ENCODE measurements at places on chromosomes 6 and 20.

DNA sequence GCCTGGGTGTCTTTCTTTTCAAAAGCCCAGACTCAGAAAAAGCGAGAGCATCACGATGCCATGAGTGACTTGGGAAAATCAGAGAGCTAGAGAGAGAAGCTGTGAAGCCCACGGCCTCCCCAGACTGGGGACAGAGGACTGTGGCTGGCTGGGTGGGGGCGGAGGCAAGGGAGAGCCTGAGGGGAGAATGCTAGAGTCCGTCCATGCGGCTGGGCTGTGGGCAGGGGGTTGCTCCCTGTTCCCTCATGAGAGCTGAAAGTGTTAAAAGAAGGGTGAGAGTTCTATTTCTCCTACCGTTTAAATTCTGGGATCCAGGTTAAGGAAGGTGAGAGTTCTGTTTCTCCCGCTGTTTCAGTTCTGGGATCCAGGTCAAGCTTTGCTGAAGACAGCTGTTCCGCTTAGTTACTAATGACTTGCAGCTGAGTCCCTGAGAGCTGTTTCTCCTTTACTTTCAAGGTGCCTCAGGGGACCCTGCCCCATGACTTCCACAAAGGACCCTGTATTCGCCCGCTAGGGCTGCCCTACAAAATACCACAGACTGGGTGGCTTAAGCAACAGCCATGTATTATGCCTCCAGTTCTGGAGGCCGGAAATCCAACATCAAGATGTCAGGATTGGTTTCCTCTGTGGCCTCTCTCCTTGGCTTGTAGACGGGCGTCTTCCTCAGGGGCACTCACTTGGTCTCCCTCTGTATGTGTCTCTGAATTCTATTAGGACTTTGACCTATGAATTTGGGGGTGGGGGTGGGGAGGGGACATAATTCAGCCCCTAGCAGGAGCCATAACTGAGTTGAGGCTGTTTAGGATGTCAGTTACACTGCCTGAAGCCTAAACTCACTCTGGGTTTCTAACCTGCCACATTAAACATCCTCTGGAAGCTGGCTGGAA lies 127.0 kb downstream of the PXDC1 start:
- DNase-seq, result no peak

DNA sequence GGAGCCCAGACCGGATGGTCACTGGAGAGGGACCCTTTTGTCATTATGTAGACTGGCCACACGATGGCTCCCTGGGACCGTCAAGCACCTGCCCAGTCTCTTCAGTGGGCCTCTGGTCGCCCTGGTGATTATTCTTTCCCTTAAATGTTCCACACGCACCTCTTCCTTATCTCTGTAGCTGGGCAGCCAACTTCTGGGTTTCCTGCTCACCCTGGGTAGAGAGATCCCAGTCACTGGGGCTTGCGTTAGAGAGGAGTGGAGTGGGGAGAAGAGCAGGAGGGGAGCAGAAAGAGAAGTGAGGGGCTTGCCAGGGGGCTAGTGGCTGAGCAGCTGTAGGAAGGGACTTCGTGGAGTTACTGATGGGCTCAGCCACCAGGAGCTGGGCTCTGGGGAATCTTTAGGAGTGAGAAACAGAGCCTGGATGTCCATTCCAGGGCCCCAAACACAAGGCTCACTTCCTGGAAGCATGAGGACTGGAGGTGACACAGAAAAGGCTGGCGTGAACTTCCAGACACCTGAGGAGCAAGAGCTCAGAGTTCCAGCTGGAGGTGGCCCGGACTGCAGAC lies 150.1 kb downstream of the DHX35 start:
- DNase-seq, result no peak

DNA sequence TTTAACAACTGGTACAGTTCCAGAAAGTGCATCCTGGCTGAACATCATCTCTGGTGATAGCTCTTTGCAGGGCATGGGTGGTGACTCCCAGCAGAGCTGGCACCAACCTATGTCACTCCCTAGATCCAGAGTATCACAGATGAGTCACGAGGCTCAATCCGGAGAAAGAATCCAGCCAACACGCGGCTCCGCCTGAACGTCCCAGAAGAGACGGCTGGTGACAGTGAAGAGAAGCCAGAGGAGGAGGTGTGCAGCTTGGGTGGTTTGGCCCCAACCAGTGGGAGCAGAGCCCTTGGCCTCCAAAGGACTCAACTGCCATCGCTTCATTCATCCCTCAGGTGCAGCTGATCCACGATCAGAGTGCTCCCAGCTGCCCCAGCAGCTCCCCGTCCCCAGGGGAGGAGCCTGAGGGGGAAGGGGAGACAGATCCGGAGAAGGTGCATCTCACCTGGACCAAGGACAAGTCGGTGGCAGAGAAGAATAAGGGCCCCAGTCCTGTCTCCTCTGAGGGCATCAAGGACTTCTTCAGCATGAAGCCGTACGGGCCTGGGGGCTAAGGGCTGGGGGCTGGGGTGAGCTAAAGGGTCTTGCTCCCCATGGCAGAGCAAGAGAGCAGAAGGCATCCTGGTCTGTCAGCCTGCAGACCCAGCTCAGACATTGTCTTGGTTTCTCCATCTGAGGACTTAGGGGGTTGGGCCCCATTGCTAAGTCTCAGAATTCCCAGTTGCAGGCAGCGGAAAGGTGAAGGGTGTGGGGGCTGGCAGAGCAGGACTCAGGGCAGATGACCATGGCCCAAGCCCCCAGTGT lies 27.2 kb downstream of the SLC12A5 start:
- DNase-seq, result no peak

- no peak for DNase-seq
Measured at GRCh38 chr20:24943196-24943595, 5.9 kb upstream of the CST7 start.

DNA sequence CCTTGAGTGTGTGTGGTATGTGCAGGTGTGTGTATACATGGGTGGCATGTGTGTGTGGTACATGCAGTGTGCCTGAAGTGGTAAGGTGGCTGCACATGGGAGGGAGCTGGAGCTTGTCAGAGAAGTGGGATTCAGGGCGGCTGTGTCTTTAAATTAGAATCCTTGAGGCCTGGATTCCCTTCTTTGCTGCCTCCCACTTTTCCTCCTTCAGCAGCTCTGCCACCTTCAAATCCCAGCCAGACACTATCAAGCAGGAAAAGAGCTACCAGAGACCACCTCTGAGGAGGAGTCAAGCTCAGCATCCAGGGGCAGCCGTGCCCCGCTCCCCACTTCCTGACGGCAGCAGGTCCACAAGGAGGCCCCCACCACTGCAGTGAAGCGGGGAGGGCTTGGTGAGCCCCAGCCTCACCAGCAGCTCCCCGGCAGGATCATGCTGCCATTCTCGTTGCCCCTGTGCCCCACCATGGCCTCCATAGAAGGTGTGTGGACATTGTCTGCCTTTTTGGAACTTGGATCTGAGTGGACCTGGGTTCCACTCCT lies 131.0 kb upstream of the MLN start:
- no peak for DNase-seq

DNA sequence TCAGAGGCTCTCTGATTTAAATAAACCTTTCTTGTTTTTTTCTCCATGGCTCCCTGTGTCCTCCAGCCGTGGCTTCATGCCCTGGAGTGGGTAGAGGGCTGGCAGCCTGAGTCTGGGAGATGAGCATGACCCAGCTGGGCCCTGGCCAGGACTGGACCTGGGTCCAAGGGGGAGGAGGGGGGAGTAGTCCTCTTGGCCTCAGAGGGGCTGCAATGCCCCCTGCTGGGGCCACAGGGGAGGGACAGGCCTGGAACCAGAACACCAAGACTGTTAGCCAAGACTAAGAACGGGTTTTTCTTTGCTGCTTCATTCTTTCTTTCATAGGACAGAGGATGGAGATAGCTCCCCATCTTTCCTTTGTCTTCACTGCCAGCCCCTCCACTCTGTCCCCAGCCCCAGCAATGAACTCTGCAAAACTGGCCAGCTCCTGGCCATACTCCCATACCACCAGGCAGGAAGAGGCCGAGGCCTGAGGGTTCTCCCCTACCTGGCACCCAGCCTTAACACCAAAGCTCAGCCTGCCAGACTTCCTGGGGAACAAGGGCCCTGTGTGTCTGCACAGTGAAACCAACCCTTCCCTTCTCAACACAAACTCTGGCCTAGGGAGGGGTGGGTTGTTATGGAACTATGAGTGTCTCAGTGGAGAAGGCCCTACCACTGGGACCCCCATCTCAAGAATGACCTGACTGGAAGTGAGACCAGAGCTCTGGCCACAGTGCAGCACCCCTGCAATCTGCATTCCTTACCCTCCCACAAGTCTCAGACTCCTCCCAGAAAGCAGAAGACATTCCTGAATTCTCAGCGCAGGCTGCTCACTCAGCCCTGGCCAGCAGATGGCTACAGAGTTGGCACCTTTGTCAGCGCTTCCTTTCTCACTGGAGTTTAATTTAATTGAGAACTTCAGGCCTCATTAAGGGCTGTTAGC lies 11.0 kb downstream of the SLC29A1 start:
- no peak for DNase-seq

- DNase-seq, result no peak
Measured at GRCh38 chr20:59786801-59787537, 146.5 kb downstream of the SYCP2 start.

- DNase-seq, result peak; percentile 83
Measured at GRCh38 chr6:13814176-13814937, at the start of gene MCUR1. Gene MCUR1 (minus strand): TSS chr6:13814557. CDS start chr6:13814429, 128 bp downstream.

DNA sequence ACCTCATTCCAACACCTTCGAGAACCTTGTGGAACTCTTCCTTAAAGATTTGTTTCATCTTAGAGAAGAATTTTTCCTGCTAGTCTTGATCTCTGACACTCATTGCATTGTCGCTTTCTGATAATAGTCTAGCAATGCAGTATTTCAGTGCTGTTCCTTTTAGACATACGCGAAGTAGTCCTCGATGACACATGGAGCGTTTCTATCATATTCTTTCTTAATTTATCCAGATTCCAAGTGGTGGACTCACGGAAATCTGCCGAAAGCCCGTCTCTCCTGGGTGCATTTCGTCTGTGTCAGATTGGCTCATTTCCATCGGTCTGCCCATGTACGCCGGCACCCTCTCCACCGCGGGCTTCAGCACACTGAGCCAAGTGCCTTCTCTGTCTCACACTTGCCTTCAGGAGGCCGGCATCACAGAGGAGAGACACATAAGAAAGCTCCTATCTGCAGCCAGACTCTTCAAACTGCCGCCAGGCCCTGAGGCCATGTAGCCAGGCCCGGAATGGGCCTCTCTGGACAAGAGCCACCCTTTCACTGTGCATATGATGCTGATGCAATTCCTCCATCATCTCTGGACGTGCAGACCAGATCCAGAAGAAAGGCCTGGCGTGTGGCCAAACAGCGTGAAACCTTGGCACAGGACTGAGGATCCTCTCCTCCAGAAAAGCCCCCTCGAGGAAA lies 198.6 kb upstream of the UST start:
- no peak for DNase-seq

DNA sequence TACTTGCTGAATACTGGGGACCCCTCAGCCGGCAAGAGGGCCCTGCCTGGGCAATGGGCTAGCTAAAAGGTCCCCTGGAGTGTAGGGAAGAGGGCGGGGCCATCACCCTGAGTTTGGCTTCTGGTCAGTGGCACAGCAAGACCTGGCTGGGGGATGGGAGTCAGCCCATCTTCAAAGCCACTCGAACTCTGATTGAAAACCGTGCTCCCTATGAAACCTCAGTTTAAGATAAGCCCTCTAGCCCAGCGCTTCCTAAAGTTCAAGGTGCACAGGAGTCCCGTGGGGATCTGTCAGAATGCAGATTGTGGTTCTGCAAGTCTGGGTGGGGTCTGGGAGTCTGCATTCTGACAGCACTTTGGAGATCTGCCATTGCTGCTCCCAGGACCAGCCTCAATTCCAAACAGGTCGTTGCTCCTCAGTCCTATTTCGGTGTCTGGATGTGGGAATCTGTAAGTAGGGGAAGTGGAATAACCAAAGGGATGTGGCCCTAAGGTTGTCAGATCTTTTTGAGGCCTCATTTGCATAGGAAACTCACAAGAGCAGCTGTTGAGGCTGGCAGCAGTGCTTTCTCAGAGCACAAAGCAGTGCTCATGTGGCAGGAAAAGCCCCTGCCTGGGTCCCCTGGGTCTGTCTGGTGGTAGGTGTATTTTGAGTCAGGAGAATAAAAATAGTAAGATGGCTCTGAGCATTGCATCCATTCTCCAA lies 85.3 kb upstream of the SCP2D1 start:
- no peak for DNase-seq

GRCh38 chr6:170023620-170024521 lies 267.0 kb downstream of the DLL1 start:
- DNase-seq, result no peak

DNA sequence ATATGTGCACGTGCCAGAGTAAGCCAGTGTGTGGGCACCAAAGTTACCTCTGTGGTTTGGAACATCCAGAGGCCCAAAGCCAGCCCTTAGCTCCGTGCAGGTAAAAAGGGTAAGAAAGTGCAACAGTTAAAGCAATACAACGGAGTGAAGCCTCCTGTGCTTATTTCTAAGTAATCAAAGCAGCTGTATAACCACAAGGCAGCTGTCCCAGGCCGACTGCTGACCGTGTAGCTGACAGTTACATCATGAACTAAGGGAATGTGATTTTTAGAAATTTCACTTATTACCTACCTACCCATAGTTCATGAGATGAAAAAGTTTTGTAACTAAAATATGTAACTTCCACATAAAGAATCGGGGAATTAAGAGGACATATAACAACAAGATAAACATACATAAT lies 121.2 kb upstream of the QKI start:
- no peak for DNase-seq

- DNase-seq, result no peak
Measured at GRCh38 chr6:156814036-156814581, 36.9 kb downstream of the ARID1B start.

DNA sequence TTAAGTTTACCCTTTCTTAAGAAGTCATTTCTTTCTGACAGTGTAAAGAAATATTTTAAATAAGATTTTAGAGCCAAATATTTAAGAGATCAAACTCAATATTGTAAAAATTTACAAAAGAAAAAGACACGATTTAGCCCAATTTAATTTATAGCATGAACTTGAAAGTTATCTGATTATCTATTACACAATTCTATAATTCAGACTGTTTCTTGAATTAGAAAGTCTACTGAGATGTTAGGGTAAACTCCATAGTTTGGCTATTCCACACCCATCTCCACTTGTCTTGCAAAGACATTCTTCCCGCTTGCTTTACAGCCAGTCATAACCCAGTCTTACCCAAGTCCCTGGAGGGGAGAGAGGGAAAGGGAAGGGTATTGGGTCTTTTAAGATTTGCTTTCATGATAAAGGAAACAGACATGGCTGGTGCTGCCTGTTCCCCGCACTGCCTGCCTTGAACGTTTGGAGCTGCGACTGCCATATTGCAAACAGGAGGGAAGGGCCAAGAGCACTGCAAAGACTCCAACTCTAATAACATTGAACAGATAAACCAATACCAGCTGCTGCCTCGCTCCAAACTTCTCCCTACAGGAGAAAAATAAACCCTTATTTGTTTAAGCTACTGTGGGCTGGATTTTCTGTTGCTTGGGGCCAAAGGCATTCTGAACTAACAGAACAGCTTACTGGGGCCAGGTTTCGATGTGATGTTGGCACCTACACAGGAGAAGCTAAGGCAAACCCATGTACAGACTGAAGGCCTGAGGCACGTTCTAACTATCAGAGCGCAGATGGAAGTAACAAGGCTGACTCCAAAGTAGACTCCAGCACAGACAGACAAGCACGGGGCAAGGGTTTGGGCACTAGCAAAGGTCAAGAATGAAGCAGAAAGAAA lies 552.3 kb upstream of the JARID2 start:
- no peak for DNase-seq

Measured in DMS 273 treated with DMSO at 0.1 percent for 48 hours (cell line).